ENCODE measurements at places on chromosomes 3 and 15. TPM values are rescaled to one million over a fixed set of nuclear protein-coding genes. Genes with fewer than 3 reads are reported as not detected.

The GPX1 gene
- 304 TPM for polyA plus RNA-seq

The STARD9 gene
- polyA plus RNA-seq = 0.24 TPM

The HDC gene
- polyA plus RNA-seq = not detected

The B3GNT5 gene
- polyA plus RNA-seq = 0.47 TPM

The CCDC54 gene
- polyA plus RNA-seq = not detected

The MYL3 gene
- not detected for polyA plus RNA-seq

The SCN5A gene
- polyA plus RNA-seq = not detected

- no peaks in the 10 kb centered on the region for H3K36me3 ChIP-seq
- H3K27ac ChIP-seq = no peak overlapping the region
- no peaks in the 10 kb centered on the region for H3K27me3 ChIP-seq
- no peaks in the 10 kb centered on the region for H3K4me1 ChIP-seq
- DNase-seq = no peak
Observed at GRCh38 chr3:38548154-38548931, 52.2 kb downstream of the EXOG start.

- H3K36me3 ChIP-seq = no peaks in the 10 kb centered on the region
- no peak for DNase-seq
- no peaks in the 10 kb centered on the region for H3K27me3 ChIP-seq
- H3K27ac ChIP-seq = no peak overlapping the region
- H3K4me1 ChIP-seq = no peaks in the 10 kb centered on the region
Observed at GRCh38 chr3:36319680-36320079, 60.6 kb upstream of the STAC start.

DNA sequence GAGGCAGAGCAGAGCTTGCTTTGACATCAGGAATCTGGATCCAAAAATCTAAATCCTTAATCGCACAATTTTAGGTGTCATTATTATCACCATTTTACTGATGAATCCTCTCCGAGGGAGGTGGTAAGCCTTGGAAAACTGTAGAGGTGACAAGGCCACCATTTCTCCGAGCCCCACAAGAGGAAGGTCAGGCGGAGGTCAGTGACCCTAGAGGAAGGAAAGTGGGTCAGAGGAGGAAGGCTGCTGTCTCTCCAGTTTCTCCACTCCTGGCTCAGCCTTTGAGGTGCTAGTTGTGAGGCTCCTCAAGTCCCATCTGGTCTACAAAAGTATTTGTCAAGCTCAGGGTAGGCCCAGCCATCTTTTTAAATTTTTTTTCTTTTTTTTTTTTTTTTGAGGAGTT, 3.2 kb downstream of the DVL3 start:
- H3K27me3 ChIP-seq = no peaks in the 10 kb centered on the region
- peaks cover 3% of the 10 kb centered on the region for H3K36me3 ChIP-seq
- no peak overlapping the region for H3K27ac ChIP-seq
- no peak for DNase-seq
- peaks cover 25% of the 10 kb centered on the region for H3K4me1 ChIP-seq

DNA sequence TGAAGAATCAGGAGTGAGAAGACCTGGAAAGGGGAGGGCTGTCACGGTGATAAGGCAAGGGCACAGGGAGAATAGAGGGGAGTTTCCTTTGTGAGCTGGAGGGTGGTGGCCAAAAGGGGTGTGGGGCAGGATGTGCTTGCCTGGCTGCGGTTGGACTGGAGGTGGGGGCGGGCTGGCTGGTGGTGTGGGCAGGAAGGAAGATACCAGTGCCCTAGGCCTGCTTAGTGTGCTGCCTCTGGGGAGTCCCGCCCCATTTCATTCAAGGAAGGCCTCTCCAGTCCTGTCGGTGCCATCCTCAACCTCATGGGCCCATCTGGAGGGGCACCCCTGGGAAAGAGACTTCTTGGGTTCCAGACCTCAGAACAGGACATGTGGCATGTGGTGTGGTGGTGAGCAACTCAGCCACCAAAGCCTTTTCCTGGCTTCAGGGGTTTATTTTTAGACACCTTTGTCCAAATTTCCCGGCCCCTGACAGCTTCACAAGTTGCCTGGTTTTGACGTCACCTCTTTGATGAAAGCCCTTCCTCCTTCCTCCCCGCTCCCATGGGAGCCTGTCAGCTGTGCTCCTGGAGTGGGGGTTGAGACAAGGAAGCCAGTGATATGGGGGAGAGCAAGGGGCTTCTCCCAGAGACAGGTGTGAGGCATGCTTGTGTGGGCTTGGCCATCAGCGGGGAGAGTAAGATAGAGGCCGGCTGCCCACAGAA, 15.6 kb downstream of the TEX264 start:
- peak overlapping the region; percentile 67 for H3K4me3 ChIP-seq
- H3K36me3 ChIP-seq = peaks cover 41% of the 10 kb centered on the region
- H3K27ac ChIP-seq = peak overlapping the region; percentile 88
- H3K27me3 ChIP-seq = no peaks in the 10 kb centered on the region

GRCh38 chr3:128701342-128702212, 24.4 kb upstream of the RAB7A start:
- H3K36me3 ChIP-seq = no peaks in the 10 kb centered on the region
- H3K4me1 ChIP-seq = peaks cover 3% of the 10 kb centered on the region
- no peaks in the 10 kb centered on the region for H3K27me3 ChIP-seq
- H3K27ac ChIP-seq = no peak overlapping the region

DNA sequence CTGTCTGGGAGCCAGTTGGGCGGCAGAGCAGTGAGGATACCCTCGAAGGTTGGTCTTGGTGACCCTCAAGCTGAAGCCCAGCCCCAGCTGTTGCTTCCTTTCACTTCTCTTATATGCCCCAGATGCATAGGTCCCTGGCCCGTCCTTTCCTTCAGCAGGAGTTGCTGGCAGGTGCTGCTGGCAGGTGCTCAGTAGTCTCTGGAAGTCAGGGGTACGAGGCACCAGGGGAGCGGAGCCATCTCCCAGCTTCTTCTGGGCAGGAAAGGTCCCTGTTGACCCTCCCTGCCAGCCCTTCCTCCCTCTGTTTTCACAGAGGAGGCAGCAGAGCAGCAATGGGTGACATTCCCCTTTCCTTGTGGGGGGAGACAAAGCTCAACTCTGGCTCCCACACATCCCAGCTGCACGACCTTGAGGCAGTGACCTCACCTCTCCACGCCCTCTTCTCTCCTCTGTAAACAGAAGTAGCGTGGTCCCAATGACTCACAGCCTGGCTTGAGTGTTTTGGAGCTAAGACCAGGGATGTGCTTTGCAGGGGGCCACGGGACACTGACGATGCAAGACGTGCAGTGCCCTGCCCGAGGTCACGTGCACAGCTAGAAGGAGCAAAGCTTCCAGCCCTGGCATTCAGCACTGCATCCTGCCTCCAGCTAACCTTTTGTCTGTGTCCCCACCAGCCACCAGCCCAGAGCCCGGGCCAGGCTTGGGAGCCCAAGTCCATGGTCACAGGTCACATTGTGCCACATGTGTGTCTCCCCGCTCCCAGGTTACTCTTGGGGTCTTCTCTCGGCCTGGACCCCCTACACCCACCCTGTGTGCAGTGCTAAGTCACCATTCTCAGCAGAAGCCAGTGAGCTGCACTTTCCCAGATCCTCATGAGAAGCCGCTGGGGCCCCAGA, 49.7 kb downstream of the SLC6A6 start:
- no peaks in the 10 kb centered on the region for H3K27me3 ChIP-seq
- no peak overlapping the region for H3K4me3 ChIP-seq
- DNase-seq = no peak
- H3K36me3 ChIP-seq = peaks cover 73% of the 10 kb centered on the region
- H3K4me1 ChIP-seq = no peaks in the 10 kb centered on the region

DNA sequence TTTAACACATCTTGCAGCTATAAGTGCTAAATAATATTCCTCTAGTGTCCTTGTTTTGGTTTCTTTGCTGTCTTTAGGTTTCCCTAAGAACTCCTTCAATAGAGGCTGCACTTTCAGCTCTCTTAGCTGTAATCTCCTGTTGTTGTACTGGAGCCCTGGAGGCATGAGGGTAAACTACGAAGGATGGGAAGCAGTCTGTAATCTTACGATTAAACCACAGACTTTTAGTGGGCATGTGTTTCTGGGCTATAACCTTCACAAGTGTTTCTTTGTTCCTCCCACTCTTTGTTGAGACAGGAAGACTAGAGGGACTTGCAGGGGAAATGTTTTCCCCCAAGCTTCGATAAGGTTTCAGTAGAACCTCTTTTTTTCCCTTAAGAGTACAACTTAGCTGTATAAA, 1058.1 kb downstream of the NSUN3 start:
- H3K36me3 ChIP-seq = no peaks in the 10 kb centered on the region
- H3K4me1 ChIP-seq = no peaks in the 10 kb centered on the region
- no peaks in the 10 kb centered on the region for H3K27me3 ChIP-seq
- DNase-seq = no peak

DNA sequence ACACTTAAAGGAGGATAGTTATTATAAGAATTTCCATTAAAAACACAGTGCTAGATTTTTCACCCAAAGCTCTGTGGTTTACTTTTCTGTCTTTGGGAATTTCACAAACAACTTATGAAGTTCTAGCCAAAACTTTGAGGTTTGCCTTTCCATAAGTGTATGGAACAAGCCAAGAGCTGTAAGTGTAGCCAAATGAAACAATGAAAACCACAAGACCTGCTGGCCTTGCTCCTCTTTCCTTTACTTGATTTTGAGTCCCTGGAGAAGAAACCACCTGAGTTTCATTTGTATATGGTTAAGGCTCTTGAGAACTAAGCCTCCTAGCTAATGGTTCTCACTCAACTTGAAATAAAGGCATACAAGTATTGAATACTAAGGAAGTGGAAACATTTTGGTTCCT, 365.3 kb upstream of the EPHA3 start:
- no peak for DNase-seq
- H3K4me3 ChIP-seq = no peak overlapping the region
- no peaks in the 10 kb centered on the region for H3K36me3 ChIP-seq
- H3K27me3 ChIP-seq = no peaks in the 10 kb centered on the region
- H3K4me1 ChIP-seq = no peaks in the 10 kb centered on the region

DNA sequence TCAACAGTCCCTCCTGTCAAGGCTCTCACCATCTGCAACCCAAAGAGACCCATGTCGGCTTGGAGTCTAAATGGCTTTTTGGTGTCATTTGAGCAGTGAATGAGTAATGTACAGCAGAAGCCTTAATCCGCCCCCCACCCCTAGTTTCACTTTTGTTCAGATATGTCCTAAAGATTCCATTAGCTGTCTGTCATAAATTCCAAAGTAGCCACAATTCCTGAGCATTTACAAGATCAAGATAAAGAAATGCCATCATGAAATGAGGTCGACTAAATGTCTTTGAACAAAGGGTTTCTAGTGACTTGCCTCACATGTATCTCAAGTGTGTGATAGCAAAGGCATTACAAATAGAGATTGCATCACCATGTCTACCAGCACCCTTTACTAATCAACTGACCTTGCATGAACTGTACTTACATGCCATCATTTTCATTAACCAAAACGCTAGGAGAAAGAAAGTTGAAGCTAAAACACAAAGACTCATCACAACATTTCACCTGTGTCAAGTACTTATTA, 123.8 kb upstream of the PHLDB2 start:
- no peaks in the 10 kb centered on the region for H3K27me3 ChIP-seq
- H3K4me3 ChIP-seq = no peak overlapping the region
- no peaks in the 10 kb centered on the region for H3K4me1 ChIP-seq
- no peak for DNase-seq

GRCh38 chr15:73345658-73346057, 23.1 kb downstream of the HCN4 start:
- no peaks in the 10 kb centered on the region for H3K36me3 ChIP-seq
- H3K4me3 ChIP-seq = no peak overlapping the region
- H3K27ac ChIP-seq = no peak overlapping the region

GRCh38 chr3:6523043-6523442, 337.9 kb upstream of the GRM7 start:
- DNase-seq = no peak
- H3K27me3 ChIP-seq = no peaks in the 10 kb centered on the region
- H3K27ac ChIP-seq = no peak overlapping the region
- H3K36me3 ChIP-seq = no peaks in the 10 kb centered on the region

- no peaks in the 10 kb centered on the region for H3K27me3 ChIP-seq
- H3K4me3 ChIP-seq = no peak overlapping the region
- no peaks in the 10 kb centered on the region for H3K36me3 ChIP-seq
- no peak for DNase-seq
Observed at GRCh38 chr3:69568458-69568857, 170.8 kb upstream of the MITF start.

DNA sequence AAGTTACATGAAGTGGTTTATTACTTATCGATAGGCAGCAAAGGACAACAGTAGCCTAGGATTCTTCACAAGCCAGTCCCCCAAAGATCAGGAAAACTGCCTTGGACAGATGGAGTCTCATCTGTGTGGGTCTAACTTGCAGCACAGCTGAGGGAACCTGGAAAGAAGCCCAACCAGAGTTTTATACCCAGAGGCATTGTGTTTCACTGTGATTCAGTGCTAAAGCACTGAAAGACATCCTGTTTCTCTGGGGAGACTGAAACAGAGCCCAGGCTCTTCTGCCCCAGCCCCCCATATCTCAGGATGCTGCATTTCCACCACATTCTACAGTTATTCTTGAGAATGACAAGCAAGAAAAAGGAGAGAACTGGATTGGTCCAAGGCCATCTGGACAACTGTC, 48.2 kb upstream of the PYDC2 start:
- no peak overlapping the region for H3K27ac ChIP-seq
- no peak for DNase-seq
- no peak overlapping the region for H3K4me3 ChIP-seq
- H3K36me3 ChIP-seq = no peaks in the 10 kb centered on the region
- H3K4me1 ChIP-seq = no peaks in the 10 kb centered on the region

Measured in CD4-positive, CD25-positive, alpha-beta regulatory T cell (primary cell).